Stimulated activated CD8-positive, alpha-beta memory T cell treated with anti-CD3 and anti-CD28 coated beads, Interleukin-4, amount 100 ng/mL, for 1 hour (primary cell): ENCODE measurements at places on chromosomes 3 and 15.
A peak's percentile ranks its signal among the peaks of the same experiment; 100 is the strongest.

DNA sequence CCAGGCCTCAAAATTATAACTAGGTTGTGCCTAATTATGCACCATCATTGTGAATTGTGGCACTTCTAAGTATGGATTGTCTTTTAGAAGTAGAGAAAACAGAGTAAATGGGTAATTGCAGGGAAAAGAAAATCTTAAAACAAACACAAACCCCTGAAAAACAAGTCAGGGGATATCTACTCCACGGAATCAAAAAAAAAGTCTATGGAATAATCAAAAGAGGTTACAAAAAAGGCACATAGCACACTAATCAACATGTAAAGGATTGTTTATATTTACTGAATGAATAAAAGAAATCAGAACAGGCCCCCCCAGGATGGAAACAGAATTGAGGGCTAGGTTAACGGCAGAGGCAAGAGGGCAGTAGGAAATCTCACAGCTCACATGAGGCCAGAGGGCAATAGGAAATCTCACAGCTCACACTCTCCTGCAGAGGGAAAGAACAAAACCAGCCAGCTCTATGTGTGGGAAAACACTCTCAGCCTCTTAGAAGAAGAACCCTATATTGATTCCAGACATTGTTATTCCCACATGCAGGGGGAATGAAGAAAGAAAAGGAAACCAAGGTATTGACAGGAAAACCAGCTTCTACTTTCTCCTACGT lies 72.7 kb upstream of the FNDC3B start:
- no peak for DNase-seq

- DNase-seq, result no peak
Observed at GRCh38 chr3:179234199-179234598, 16.7 kb downstream of the KCNMB3 start.

GRCh38 chr3:84724877-84725276 lies 233.9 kb upstream of the CADM2 start:
- DNase-seq, result no peak

GRCh38 chr3:122754929-122755328 lies 38.7 kb downstream of the HSPBAP1 start:
- DNase-seq, result no peak

DNA sequence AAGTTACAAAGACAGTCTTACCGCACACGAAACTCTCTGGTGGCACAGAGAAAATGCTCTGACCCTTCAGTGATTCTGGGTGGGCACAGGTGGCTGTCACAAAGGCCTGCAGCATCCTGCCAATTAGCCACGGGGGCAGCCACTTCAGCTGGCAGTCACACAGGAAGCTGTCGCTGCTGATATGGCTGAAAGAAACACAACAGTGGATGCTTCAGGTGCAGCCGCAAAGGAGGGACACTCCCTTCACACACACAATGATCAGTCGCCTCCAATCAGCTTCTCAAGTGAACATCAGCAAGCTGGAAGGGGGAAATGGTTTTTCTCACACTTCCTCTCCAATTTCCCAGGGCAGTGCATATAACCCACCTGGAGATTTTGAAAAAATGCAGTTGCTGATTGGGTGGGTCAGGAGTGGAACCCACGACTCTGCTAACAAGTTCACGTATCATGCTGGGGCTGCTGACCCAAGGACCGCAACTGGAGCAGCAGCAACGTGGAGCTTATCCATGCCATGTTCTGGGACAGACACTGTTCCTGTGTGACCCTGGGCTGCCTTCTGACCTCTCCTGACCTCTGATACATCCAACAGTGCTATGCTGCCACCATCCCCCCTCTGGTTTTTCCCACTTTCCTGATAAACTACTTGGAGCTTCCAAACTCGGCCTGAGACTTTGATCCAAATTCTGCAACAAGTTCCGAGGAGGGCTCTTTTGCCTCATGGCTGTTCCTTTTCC lies 106.6 kb downstream of the LRIG1 start:
- peak; percentile 26 for DNase-seq

- no peak for DNase-seq
Observed at GRCh38 chr3:152360966-152361365, 92.2 kb downstream of the MBNL1 start.

GRCh38 chr15:25736461-25736860 lies 126.7 kb downstream of the ATP10A start:
- no peak for DNase-seq

DNA sequence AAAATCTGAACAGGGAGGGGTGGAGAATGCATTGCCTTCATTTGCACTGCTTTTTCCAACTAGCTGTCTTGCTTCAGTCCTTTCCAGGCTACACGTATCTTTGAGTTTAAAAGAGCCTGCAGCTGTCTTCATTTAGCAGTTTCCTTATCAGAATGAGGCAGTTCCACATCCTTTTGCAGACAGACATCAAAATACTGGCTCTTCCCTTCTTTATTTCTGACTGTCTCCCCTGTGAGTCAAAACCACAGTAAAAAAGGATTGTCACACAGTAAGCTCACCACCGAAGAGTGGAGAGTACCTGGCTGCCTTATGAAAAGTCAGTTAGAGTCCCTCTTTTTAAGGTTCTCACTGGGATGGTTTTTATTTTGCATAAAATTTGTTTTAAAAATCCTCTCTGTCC lies 205.5 kb upstream of the CD96 start:
- DNase-seq, result no peak

GRCh38 chr15:25378501-25378901 lies 60.3 kb downstream of the UBE3A start:
- DNase-seq, result no peak

DNA sequence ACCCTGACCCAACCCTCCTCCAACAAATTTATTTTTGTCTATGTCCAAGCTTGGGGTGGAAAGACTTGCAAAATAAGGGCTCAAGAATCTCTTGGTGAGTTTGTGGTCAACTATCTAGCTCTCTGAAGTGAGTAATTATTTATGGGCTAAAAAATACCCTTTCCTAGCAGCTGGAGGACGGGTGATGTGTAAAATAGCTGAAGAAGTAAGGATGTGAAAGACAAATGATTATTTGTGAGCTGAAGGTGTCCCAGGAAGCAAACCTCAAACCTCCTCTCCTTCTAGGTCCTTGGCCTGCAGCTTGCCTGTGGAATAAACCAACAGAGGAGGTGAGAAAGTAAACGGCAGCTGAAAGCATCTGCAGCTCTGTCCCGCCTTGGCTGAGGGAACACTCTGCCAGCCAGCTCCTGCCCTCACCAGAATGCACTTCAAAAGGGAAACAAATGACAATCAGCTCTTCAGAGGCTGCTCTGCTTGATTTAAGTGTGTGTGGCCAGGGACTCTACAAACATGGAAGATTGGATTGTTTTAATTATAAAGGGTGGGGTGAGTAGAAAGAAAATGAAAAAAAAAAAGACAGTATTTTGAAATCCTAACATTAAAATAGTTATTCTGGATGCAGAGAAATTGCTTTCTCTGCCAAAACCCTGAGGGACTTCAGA lies 60.3 kb downstream of the TM4SF4 start:
- DNase-seq, result no peak

- no peak for DNase-seq
Observed at GRCh38 chr3:7982126-7982525, 519.5 kb upstream of the LMCD1 start.

- DNase-seq, result no peak
Observed at GRCh38 chr3:72411843-72412242, 436.4 kb downstream of the SHQ1 start.
